ENCODE measurements at places on chromosomes 7 and 10.

DNA sequence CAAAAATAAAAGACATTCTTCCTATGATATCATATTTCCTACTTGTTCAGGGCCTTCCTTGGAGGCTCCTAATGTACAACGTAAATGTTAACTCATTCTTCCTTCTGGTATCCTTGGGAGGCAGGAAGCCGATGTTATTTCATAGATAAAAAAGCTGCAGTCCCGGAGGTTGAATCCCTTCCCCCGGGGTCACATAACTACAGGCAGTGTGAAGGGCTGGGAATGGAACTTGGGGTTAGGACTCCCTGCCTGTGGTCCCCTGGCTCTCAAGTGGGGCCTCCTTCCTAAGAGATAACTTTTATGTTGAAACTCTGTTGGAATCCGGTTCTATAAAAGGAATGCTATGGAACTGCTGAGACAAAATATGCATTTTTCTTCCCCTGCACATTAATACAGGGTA, 14.9 kb upstream of the CCDC3 start:
- DNase-seq, result no peak

DNA sequence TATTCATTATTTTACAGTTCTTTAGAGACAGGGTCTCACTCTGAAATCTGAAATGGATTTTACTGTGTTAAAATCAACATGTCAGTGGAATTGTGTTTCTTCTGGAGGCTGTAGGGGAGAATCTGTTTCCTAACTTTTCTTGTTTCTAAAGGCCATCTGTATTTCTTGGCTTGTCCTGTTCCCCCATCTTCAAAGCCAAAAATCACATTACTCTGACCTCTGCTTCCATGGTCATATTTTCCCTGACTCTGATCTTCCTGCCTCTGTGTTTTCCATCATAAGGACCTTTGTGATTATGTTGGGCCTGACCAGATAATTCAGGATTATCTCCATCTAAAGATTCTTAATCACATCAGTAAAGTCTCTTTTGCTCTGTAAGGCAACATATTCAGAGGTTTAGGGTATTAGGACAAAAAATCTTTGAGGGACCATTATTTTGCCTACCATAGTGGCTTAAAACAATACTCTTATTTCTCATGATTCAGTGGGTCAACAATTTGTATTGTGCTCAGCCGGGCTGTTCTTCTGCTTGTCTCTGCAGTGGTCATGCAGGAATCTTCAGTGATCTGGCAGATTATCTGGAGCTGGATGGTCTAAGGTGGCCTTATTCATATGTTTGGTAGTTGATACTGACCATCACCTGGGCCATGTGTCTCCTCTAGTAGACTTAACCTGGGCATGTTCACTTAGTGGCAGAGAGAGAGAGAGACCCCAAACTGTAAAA, 5.7 kb downstream of the ANLN start:
- no peak for DNase-seq

DNA sequence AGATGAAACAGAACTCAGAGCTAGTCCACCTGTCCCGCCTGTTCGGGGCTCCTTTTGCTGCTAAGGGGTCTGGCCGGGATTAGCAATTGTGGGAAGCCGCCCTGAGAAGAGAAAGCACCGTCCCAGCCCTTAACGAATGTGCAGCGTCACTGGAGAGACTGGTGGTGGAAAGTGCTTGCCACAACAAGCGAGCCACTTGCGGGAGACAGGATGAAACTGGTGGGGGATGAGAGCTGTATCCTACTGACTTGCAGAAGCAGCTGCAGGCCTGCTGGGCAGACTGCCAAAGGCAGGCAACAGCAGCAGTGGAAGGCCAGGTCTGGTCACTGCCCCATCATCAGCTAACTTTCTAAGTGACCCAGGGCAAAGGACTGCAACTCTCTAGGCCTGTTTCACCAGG, 95.4 kb downstream of the FAM53B start:
- DNase-seq, result no peak

- DNase-seq, result no peak
Observed at GRCh38 chr10:128130051-128130450, 3.8 kb upstream of the MKI67 start.

GRCh38 chr10:78307576-78307975, 273.9 kb downstream of the RPS24 start:
- DNase-seq, result no peak

DNA sequence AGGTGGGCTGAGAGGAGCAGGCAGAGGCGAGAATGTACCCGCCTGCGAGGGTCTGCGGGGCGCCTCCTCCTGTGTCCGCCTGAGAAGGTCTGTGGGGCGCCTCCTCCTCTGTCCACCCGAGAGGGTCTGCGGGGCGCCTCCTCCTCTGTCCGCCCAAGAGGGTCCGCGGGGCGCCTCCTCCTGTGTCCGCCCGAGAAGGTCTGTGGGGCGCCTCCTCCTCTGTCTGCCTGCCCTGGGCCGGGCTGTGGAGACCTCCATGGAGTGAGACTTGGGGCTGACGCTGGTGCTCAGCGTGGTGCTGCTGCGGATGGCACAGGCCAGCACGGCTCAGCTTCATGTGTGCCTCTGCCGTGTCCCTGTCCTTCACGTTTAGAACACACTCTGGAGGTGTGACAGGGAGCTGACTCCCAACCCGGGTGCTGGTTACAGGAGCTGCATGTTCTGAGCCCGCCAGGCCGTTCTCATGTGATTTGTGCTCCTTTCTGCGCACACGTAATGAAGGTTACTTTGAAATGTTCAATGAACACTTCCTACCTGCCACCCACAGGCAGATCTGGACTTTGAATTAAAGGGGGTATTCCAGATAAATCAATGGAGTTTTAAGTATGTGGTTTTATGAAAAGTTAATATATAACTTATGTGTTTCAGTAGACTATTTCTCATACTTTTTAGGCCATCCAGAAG, 20.5 kb upstream of the GET4 start:
- no peak for DNase-seq

- DNase-seq, result no peak
Observed at GRCh38 chr10:78762086-78762630, 306.6 kb upstream of the ZMIZ1 start.

DNA sequence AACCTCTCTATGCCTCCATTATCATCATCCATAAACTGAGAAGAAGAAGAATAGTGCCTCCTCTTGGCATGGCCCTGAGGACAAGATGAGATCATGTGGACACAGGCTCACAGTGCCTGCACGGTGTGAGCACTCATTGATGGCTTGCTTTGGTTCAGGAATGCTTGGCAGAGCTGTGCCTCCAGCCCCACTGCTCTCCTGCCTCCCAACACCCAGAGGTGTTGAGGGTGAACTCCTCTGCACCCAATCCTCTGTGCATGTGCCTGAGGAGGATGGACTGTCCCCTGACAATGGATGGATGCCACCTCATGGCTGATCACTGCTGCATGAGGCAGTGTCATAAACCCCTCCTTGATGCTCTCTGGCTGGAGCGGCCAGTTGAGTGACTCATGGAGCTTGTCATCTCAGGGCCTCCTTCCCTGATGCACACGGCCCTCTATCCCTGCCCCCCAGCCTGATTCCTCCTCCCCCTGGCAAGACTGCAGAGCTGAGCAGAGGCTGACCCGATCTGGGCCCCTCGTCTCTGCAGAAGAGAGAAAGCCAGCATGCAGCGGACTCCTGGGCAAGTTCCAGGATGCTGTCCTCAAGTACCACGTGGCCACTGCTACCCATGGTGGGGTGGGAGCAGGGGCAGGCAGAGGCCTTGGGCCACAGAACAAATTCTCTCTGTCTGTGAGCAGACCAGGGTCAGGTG, 136.3 kb downstream of the KCNMA1 start:
- no peak for DNase-seq

DNA sequence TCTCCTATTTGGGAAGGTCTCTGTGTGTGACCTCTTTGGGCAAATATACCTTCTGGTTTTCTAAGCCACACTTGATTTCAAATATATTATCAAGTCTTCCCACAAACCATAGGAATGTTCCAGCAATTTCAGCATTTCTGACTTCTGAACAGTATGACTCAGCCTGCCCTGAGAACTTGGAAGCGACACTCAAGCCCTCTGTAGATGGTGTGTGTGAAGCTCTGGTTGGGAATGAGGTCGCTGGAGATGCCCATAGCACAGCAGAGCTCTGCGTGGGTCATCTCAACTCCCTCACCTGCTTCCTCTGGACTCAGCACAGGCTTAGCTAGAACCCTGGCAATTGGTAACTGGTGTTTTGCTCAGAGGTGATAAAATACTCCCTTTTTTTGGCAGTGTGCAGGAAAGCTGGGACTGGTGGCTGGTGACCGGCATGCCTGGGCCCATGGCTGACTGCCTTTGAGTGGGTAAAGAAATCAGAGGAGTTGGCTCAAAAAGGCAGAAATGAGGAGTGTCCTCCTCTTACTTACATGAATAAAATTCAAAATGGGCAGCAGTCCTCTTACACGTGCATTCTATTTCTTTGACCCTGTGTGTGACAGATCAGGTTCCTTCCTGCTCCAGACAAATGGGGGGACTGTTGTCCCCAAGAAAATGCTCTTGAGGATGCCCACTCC, 87.5 kb upstream of the NRP1 start:
- no peak for DNase-seq

- DNase-seq, result no peak
Observed at GRCh38 chr7:147477526-147477925, 1113.0 kb upstream of the C7orf33 start.
